ENCODE measurements at places on chromosomes 2 and 18.
A peak's percentile ranks its signal among the peaks of the same experiment; 100 is the strongest.

- peak; percentile 42 for DNase-seq
Observed at GRCh38 chr2:9264301-9264700, 57.7 kb downstream of the ASAP2 start.

- DNase-seq = no peak
Observed at GRCh38 chr2:50402654-50402960, 629.3 kb downstream of the NRXN1 start.

DNA sequence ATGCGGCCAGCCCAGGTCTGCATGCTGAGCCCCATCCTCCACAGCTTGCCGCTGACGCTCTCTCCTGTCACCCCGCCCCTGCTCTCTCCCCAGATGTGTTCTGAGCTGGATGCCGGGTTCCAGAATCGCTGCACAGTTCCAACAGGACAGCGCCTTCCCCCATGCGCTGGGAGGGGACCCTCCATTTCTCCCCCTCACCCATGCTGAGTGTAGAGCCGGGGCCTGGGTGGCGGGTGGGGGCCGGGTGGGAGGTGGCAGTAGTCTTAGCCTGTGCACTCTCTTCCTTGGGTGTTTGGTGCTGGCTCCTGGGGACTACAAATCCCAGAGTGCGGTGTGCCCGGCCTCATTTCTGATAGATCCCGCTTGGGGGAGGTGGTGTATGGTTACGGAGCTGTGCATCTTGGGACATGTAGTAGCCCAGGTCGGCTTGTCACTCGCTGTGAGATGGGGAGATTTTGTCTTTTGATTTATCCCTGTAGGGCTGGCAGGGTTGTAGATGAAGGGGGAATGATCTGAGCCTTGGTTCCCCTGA lies 6.8 kb downstream of the DNAJB2 start:
- peak; percentile 78 for DNase-seq

GRCh38 chr18:42052122-42052708 lies 97.2 kb downstream of the PIK3C3 start:
- DNase-seq = peak; percentile 44

DNA sequence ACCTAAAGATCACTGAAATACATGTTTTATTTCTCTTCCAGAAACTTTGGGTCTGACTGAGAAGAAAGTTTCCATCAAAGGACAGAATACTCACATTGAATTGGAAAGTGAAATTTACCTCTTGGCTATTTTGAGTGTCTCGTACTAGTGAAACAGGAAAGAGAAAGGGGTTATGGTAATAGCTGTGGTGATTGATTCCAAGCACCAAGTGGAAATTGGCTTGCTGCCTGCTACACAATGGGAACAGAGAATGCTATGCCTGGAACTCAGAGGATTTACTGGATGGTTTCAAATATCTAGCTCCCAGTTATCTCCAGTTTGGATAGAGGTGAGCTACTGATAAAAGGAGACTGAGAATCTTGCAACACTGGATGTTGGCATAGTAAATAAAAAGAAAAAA lies 492.8 kb upstream of the FSIP2 start:
- DNase-seq = no peak

DNA sequence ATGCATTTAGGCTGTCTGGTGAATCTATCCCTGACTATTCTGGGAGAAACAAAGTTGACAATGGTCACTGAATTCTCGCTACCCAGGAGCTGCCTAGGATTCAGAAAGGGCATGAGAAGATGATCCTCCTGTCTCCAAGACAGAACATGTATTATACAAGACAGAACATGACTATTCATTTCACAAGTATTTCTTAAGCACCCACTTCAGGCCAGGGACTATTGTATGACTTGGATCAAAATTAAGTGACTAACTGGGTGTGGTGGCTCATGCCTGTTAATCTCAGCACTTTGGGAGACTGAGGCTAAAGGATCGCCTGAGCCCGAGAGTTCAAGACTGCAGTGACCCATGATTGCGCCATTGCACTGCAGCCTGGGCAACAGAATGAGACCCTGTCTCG lies 235.8 kb upstream of the RAB12 start:
- no peak for DNase-seq

DNA sequence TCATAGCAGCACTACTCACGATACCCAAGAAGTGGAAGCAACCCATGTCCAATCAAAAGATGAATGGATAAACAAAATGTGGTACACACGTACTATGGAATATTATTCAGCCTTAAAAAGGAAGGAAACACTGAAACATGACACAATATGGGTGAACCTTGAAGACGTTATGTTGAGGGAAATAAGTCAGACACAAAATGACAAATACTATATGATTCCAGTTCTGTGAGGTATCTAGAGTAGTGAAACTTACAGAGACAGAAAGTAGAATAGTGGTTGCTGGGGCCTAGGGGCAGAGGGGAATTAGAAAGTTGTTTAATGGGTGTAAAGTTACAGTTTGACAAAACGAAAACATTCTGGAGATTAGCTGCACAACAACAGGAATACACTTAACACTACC lies 24.7 kb downstream of the TLK1 start:
- DNase-seq = no peak
